Calu3 (cell line): ENCODE measurements at places on chromosomes 3 and 15. TPM values are rescaled to one million over a fixed set of nuclear protein-coding genes. Genes with fewer than 3 reads are reported as not detected.

TNFSF10 gene
- 41.4 and 58.7 TPM in 2 replicates for total RNA-seq

CCR8 gene
- not detected in 2 replicates for total RNA-seq

GP9 gene
- not detected in 2 replicates for total RNA-seq

DNA sequence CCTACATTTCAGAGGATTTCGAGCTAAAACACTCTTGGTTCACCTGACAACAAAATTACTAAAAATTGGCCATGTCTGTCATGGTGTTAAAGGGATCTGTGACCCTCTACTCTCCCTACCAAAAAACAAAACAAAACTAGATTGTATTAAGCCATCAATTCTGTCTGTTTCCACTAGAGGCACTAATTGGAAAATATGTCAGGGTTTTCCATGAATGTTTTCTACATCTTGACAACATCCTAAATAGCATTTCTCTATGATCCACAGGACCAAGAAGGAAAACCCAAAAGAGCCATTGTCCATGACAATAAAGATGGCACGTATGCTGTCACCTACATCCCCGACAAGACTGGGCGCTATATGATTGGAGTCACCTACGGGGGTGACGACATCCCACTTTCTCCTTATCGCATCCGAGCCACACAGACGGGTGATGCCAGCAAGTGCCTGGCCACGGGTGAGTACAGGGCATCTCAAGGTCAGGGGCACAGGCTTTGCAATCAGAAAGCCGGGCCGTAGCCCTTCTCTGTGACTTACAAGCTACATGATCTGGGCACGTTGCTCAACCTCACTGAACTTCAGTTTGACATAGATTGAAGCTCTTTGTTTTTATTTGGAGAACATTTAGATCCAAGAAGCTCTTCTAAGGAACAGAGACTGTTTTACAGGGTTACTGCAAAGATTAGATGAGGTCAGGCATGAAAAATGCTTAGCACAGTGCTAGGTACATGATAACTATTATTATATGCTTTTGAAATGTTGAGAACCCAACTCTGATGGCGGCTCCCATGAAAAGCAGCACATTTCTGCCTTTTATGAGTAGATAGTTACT is 74.8 kb downstream of the DNASE1L3 start:
- no peaks in the 10 kb centered on the region for H3K27me3 ChIP-seq
- no peak overlapping the region for H3K4me3 ChIP-seq
- H3K36me3 ChIP-seq: peaks cover 44% of the 10 kb centered on the region
- DNase-seq: no peak

- no peaks in the 10 kb centered on the region for H3K27me3 ChIP-seq
- no peaks in the 10 kb centered on the region for H3K36me3 ChIP-seq
- no peak overlapping the region for H3K4me3 ChIP-seq
- no peak overlapping the region for H3K27ac ChIP-seq
Measured at GRCh38 chr3:160842021-160843005, 86.3 kb downstream of the PPM1L start.

DNA sequence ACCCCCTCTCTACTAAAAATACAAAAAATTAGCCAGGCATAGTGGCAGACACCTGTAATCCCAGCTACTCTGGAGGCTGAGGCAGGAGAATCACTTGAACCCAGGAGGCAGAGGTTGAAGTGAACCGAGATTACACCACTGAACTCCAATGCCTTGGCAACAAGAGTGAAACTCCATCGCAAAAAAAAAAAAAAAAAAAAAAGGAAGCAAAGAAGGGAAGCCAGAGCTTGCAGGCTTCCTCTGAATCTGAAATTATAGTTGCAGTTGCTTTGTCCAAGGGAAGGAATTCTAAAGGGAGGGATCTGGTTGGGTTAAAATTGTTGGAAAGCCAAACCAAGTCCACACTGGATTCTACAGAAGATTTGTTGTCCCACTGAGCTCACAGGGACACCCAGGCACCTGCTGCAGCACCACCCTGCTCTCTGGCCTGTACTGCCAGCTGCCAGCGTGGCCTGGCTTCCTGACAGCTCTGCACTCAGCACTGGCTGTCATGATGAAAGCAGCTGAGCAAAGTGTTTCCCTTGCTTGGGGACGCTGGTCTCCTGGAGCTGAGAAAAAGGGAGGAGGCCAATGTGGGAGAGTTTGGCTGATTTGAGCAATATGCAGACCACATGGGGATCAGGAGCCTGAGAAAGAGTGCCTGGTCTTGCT is 88.8 kb upstream of the HES1 start:
- no peak overlapping the region for H3K27ac ChIP-seq
- H3K36me3 ChIP-seq: no peaks in the 10 kb centered on the region
- no peaks in the 10 kb centered on the region for H3K4me1 ChIP-seq

- no peaks in the 10 kb centered on the region for H3K36me3 ChIP-seq
- no peak overlapping the region for H3K4me3 ChIP-seq
- H3K27ac ChIP-seq: no peak overlapping the region
- peaks cover 27% of the 10 kb centered on the region for H3K4me1 ChIP-seq
- no peak for DNase-seq
Measured at GRCh38 chr15:39411102-39411989, 169.5 kb upstream of the THBS1 start.

DNA sequence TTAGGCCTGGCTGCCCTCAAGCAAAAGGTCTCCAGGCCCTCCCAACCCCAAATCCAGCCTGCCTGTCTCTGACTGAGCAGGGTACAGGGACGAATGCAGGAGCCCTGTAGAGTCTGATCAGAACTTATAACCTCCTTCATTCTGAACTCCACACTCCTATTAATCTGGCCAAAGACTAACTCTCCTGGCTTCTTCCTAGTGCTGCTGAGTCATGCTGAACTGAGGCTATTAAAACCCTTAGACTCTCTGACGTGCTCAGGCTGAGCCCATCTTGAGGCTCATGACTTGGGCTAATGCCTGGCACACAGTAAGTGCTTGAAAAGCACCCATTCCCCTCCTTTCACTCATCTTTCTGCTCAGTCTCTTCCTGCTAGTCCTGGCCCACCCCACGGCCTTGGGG is 81.9 kb downstream of the NUP210 start:
- H3K27me3 ChIP-seq: no peaks in the 10 kb centered on the region
- H3K27ac ChIP-seq: no peak overlapping the region
- no peak for DNase-seq
- no peaks in the 10 kb centered on the region for H3K4me1 ChIP-seq

DNA sequence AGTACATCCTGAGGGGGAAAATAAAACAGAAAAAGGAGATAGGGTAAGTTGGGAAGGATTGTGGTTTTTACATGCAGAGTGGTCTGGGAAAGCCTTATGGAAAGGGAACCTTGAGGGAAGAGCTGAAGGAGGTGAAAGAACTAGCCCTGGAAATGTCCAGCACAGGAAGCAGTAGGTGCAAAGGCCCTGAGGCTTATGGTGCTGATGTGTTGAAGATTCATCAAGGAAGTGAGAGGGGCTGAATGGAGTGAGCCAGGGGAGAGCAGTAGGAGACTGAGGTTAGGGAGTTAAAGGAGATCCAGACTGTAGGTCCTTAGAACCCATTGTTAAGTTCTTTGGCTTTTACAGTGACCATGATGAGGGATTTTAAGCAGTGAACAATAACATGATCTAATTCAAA is 33.0 kb downstream of the ATP1B3 start:
- DNase-seq: no peak
- H3K4me3 ChIP-seq: no peak overlapping the region
- no peaks in the 10 kb centered on the region for H3K4me1 ChIP-seq
- H3K27me3 ChIP-seq: no peaks in the 10 kb centered on the region

GRCh38 chr3:183725387-183725786 is 27.8 kb downstream of the YEATS2 start:
- peaks cover 73% of the 10 kb centered on the region for H3K36me3 ChIP-seq
- H3K27me3 ChIP-seq: no peaks in the 10 kb centered on the region
- H3K27ac ChIP-seq: no peak overlapping the region
- no peak overlapping the region for H3K4me3 ChIP-seq

GRCh38 chr3:171797873-171798272 is 12.4 kb downstream of the PLD1 start:
- H3K27me3 ChIP-seq: no peaks in the 10 kb centered on the region
- H3K4me1 ChIP-seq: peaks cover 27% of the 10 kb centered on the region
- peak overlapping the region; percentile 3 for H3K27ac ChIP-seq
- H3K36me3 ChIP-seq: peaks cover 5% of the 10 kb centered on the region

GRCh38 chr3:193776626-193777358 is 183.8 kb downstream of the OPA1 start:
- H3K36me3 ChIP-seq: no peaks in the 10 kb centered on the region
- no peaks in the 10 kb centered on the region for H3K27me3 ChIP-seq
- H3K4me3 ChIP-seq: no peak overlapping the region
- peaks cover 28% of the 10 kb centered on the region for H3K4me1 ChIP-seq
- no peak for DNase-seq

DNA sequence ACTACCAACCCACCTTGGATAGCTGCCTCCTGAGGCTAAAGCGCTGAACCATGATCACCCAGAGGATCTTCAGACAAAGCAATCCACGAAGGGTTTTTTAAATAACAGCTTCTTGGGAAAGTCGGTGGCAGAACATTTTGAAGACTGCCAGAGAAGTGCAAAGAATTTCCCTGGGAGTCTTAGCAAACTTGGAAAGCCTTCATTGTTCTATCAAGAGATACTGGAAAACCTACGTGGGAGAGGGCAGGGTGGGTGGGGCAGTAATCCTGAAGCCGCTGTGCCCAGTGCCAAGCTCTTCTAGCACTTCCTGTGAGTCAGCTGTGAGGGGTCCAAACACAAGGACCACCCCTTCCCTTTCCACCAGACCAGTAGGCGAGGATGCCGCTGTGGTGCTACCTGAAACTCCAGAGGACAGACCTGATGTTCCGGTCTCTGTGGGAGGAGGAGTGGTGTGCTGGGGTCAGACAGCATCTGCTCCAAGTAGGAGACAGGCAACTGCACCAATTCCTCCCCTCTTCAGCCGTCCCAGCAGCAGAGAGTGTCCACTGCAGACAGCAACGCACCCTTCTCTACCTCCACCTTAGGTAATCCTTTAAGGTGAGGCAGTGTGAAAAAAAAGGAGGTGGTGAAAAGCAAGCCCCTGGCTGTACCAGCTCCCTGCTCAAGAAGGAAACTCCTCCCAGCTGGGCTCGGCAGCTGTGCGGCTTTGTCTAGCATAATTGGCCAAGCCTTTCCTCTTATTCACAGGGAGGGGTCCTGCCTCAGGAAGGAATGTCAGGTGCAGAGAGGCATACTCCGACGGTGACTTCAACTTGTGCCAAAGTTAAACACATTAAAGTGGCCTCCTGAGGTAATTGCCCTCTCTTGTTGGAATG is 99.0 kb downstream of the TMCC1 start:
- DNase-seq: peak; percentile 95
- peak overlapping the region; percentile 86 for H3K4me3 ChIP-seq
- H3K36me3 ChIP-seq: peaks cover 41% of the 10 kb centered on the region
- H3K4me1 ChIP-seq: peaks cover 52% of the 10 kb centered on the region

DNA sequence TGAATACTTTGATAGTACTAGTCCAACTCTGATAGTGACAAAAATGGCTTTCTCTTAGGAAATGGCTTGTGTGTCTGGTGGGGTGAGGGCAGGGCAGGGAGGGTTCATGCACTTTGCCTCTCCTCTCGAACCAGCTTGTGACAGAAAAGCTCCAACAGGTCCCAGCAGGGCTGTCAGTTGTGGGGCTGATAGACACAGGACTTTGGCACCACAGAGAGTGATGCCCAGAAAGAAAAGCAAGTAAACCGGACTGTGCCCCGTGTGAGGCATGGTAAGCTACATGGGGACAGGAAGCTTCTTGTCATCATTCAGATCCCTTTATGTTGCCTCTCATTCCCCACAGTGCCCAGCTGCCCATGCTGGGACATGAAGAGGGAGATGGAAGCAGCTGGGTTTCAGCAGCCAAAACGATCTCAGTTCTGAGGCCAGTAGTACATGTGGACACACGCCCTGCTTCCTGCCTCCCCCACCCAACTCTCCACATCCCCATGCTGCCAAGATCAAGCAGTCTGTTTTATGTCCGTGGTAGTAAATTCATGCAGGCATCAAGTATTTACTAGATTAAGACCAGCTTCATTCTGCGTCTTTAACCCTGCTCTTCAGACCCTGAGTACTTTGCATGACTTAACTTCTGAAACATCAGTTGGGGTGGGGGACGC is 29.7 kb upstream of the LIPC start:
- no peak for DNase-seq
- H3K4me3 ChIP-seq: no peak overlapping the region
- no peaks in the 10 kb centered on the region for H3K36me3 ChIP-seq
- H3K4me1 ChIP-seq: peaks cover 8% of the 10 kb centered on the region
- no peak overlapping the region for H3K27ac ChIP-seq

DNA sequence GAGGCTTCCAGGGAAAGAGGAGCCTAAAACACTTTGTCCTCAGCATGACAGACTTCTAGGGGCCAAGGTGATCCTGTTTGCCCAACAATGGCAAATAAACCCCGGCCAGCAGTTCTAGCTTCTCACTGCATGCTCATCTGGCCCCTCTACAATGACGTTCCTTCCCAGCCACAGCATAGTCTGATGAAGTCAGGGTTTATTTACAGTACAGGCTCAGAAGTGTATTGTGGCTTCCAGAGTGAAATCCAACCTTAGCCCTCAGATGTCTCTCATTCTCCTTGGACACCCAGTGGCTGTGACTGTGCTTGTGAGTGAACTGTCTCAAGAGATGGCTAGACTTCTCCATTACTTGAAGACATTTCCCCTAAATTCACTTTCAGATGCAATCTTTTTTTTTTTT is 40.8 kb downstream of the BFSP2 start:
- no peak overlapping the region for H3K27ac ChIP-seq
- peaks cover 35% of the 10 kb centered on the region for H3K4me1 ChIP-seq
- DNase-seq: no peak
- no peaks in the 10 kb centered on the region for H3K27me3 ChIP-seq

GRCh38 chr3:142077859-142078500 is 71.4 kb downstream of the TFDP2 start:
- H3K4me3 ChIP-seq: no peak overlapping the region
- no peaks in the 10 kb centered on the region for H3K4me1 ChIP-seq
- no peaks in the 10 kb centered on the region for H3K36me3 ChIP-seq
- H3K27me3 ChIP-seq: no peaks in the 10 kb centered on the region

DNA sequence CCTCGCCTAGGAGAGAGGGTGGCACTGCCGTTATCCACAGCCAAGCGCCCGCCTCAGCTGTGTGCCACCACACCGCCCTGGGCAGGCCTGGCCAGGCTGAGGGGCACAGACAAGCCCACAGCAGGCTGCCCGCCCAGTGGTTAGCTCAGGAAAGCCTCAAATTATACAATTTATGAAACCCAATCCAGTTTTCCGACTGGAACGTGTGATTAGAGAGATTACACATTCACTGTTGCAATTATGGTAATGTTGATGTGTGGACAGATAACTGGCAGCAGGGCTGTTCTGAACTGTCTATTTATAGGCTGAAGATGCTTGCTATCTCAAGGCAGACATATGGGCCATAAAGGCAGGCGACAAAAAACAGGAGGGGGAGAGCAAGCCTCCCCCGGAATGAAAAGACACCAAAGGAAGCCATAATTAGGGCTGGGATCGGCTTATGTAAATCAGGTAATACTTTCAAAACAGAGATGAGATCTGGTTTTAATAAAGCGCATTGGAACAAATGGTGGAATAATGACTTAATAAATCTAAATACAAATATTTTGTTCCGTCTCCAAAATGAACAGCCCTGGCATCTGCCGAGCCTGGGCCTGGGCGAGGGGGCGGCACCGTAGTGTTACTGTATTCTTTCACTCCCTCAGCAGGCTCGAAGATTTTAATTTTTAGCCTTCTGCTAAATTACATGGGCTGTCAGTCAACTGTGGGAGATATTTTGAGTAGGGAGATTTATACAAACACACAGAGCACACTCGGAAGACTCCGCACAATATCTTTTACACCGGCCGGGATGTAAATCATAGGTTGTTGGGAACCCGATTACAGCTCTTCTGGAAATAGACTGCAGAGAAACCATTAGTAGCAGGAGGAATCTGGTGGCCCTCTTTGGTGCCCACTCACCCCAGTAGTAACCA is 103.1 kb upstream of the TLE3 start:
- H3K36me3 ChIP-seq: peaks cover 6% of the 10 kb centered on the region
- peaks cover 13% of the 10 kb centered on the region for H3K4me1 ChIP-seq
- H3K4me3 ChIP-seq: no peak overlapping the region
- DNase-seq: no peak
- peaks cover 41% of the 10 kb centered on the region for H3K27me3 ChIP-seq
- no peak overlapping the region for H3K27ac ChIP-seq
